ENCODE measurements at places on chromosomes 13 and 19.
A peak's percentile ranks its signal among the peaks of the same experiment; 100 is the strongest.

DNA sequence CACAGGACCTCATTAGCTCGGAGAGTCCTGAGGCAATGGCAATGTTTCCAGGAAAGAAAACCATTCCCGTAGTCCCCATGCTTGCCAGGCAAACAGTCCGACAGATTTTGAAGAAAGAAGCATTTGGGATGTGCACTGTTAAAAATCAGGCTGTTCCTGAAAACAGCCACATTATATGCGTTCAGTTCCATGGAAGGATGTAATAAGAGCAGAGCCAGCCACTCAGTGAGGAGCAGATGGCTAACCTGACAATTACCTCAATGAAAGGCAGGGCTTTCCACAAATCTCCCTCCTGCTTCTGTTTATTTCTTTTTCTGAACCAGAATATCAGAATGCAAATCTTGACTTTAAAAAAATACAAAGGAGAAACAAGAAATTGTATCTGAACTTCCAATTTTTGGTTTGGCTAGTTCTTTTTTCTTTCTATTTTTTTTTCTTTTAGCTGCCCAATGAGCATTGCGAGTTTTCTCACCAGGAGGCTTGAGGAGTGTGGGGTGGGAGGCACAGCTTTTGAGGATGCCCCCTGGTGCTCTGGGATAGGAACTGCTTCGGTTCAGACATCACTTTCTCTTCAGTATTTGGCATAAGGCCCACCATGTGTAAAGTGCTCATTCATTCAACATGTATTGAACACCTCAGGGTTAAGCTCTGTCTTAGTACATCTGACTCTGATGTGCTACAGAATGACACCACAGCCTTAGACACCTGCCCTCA lies 124.2 kb downstream of the TBC1D4 start:
- no peak for DNase-seq

DNA sequence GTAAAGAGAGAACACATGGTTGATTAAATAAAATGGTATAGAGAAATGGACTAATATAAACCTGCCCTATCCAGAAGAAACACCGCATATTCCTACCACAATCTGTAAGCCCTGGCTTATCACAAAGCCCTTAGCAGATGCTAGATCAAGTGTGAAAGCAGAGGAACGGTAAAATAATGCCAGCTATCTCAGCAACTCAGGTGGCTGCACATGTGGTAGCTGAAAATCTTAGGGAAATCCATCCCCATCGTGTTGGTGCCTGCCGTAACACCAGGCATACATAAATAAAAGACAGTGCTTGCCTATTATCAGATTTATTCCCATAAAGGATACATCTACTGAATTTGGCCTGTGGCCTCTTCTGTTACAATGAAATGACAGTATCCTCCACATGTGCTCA lies 304.1 kb upstream of the MAB21L1 start:
- DNase-seq, result no peak

- no peak for DNase-seq
These were observed 65.1 kb downstream of the SIAH3 start for GRCh38 chr13:45786293-45786920.

DNA sequence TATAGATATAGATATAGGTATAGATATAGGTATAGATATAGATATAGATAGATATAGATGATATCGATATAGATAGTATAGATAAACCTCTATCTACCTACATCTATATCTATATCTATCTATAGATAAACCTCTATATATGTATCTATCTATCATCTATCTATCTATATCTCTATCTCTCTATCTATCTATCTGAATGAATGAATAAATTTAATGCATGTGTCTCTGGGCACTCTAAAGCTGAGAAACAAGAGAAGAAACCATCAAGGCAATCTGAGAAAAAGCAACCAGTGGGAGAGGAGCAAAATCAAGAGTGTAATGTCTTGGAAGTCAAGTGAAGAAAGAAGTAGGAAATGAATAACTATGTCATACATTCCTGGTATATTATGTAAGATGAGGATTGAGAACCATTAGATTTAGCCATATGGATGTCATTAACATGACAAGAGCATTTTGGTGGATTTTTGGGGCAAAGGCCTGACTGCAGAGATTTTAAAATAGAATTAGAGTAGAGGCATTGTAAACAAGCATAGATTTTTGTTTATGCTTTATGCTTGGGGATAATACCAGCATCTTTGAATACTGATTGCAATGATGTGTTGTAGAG lies 1262.7 kb upstream of the MIR17HG start:
- DNase-seq, result no peak

- DNase-seq, result no peak
These were observed 25.5 kb downstream of the SACS start for GRCh38 chr13:23408026-23408425.

- DNase-seq, result no peak
These were observed 468 bp downstream of the STX10 start for GRCh38 chr19:13149628-13150186.

GRCh38 chr19:47411101-47411500 lies 8.2 kb downstream of the MEIS3 start:
- DNase-seq, result no peak

GRCh38 chr19:31461814-31462539 lies 112.7 kb upstream of the TSHZ3 start:
- DNase-seq, result no peak

DNA sequence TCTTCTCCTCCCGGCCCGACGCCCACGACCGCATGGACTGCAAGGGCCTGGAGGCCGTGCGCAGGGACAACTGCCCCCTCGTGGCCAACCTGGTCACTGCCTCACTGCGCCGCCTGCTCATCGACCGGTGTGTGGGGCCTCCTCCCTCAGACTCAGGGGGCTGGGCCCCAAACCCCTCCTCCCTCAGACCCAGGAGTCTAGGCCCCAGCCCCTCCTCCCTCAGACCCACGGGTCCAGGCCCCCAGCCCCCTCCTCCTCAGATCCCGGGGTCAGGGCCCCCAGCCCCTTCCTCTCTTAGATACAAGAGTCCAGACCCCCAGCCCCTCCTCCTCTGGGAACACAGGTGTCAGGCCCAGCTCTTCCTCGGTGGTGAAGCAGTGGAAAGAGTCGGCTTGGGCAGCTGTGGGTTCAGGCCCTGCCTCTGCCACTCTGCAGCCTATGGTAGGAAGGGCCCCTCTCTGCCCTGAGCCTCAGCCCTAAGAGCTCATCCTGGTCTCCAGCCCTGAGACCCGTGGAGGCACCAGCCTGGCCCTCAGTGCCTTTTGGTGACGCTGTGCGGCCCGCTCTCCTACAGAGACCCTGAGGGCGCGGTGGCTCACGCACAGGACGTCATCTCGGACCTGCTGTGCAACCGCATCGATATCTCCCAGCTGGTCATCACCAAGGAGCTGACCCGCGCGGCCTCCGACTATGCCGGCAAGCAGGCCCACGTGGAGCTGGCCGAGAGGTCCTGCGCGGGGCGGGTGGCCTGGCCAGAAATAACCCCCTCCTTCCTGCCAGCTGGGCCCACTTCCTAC lies 3.7 kb upstream of the SPIB start:
- DNase-seq, result peak; percentile 50

DNA sequence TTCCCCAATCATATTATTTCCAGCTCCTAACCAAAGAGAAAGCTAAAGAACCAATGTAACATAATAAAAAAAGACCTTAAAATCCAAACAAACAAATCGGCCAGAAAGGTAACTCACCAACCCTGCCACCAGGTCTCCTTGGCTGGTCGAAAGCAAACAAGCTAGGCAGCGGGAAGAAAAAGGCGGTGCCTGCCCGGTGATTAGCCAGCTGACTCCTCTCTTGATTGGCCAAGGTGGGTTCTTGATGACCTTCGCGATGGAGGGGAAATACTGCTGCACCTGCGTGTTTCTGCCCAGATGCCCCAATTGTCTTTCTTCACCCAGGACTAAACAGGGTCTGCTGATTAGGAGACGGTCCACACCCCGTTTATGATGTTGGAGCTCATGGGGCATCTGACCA lies at the start of gene NLRP11:
TSS of gene NLRP11 (minus strand) at position 154 of the 400 bp plus-strand sequence. CDS start 13,825 bp downstream, outside the sequence.
- DNase-seq, result no peak

DNA sequence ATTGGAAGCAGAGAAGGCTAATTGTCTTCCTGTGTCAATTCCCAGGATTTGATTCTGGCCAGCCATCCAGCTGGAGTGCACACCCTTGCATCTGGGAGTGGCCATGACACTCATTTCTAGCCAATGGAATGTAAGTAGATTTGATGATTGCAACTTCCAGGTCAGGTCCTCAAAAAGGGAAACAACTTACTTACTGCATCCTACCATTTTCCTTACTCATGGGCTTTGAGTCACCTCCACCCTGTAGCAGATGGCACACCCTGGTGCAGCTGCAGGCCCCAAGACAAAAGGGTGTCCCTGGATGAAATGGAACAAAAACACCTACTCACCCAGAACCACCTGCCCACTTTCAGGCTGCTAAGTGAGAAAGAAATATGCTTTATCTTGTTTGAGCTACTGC lies 27.3 kb upstream of the MPHOSPH8 start:
- DNase-seq, result no peak

GRCh38 chr13:42393573-42394360 lies 121.8 kb downstream of the AKAP11 start:
- DNase-seq, result no peak

- peak; percentile 89 for DNase-seq
These were observed 307 bp downstream of the JOSD2 start for GRCh38 chr19:50510700-50511068.

DNA sequence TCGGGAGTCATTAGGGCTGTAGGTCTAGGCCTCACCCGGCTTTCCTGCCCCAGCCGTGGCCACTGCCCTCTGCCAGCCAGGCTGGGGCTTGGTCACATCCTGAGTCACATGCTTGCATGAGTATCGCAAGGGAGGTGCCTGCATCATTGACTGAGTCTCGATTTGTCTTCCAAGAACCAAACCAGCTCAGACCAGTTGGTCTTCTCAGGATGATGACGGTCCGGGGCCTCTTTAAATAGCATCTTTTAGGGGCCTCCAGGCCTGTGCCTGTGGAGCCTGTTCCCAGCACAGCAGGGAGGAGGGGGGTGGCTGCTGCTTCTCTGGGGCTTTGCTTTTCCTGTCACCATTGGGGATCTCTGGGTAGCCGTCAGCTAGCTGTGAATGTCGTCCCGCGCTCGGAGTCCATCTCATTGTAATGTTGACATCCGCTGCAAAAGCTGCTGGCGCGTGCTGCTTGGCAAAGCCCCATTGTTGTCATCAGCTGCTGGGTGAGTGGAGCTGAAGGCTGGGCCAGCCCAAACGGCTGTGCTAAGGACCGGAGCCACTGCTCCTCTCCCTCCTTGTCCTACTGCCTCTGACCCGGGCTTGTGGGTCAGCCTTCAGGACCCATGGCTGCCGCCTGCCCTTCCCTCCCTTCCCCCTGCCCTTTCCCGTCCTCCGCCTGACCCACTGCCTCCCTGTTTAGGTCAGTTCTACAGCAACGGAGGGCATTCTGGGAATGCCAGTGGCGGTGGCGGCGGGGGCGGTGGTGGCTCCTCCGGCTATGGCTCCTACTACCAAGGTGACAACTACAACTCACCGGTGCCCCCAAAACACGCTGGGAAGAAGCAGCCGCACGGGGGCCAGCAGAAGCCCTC lies 14.3 kb upstream of the QTRT1 start:
- peak; percentile 62 for DNase-seq

GRCh38 chr19:18710186-18710585 lies 26.7 kb downstream of the CRTC1 start:
- no peak for DNase-seq

- peak; percentile 37 for DNase-seq
These were observed 2.1 kb upstream of the SLC27A5 start for GRCh38 chr19:58513694-58514563.

DNA sequence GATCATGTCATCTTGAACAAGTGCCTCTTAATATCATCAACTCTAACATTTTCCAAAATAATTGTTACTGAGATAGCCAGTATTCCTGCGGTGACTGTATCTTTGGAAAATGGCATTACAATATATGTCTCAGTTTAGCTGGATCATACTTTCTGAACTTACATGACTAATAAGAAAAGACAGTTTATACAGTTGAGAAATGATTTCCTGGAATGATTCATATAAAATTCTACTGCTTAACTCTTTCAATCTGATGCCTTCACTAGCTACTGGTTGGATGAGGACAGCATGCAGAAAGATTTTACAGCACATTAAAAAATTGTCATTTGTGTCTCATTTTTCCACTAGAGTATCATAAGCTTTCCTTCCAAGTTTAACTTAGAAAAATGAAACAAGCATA lies 302.1 kb downstream of the PCDH17 start:
- DNase-seq, result no peak

- DNase-seq, result no peak
These were observed 680 bp downstream of the LIG4 start for GRCh38 chr13:108214441-108215271.

GRCh38 chr19:48718711-48719231 lies 754 bp downstream of the MAMSTR start:
- DNase-seq, result no peak

GRCh38 chr19:35045667-35046300 lies 4.3 kb downstream of the HPN start:
- DNase-seq, result peak; percentile 28

DNA sequence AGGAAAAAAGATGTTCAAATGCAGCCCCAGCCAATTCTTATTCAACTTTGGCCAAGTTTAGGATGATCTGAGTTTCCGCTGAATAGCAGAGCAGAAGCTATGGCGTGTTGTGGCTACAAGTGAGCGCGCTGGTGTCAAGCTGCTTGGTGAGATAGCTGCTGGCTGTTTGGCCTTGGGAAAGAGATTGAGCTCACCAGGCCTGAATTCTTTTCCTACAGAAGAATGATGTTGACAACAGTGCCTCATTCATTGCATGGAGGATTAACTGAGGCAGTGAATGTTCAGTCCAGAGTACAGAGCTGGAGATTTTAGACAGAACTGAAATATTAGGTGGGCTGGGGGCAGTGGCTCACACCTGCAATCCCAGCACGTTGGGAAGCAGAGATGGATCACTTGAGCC lies 31.5 kb upstream of the MAP3K10 start:
- DNase-seq, result no peak

- DNase-seq, result no peak
These were observed 7.1 kb downstream of the DGKH start for GRCh38 chr13:42055500-42056085.

GRCh38 chr19:7879111-7879807 lies 5.1 kb upstream of the PRR36 start:
- no peak for DNase-seq

GRCh38 chr19:28196101-28196500 lies 1016.9 kb downstream of the UQCRFS1 start:
- DNase-seq, result no peak

- no peak for DNase-seq
These were observed 8.1 kb downstream of the ZNF749 start for GRCh38 chr19:57443121-57443696.

GRCh38 chr13:113170511-113170910 lies 12.1 kb downstream of the PROZ start:
- no peak for DNase-seq

GRCh38 chr13:58597552-58597951 lies 966.0 kb downstream of the PCDH17 start:
- no peak for DNase-seq

DNA sequence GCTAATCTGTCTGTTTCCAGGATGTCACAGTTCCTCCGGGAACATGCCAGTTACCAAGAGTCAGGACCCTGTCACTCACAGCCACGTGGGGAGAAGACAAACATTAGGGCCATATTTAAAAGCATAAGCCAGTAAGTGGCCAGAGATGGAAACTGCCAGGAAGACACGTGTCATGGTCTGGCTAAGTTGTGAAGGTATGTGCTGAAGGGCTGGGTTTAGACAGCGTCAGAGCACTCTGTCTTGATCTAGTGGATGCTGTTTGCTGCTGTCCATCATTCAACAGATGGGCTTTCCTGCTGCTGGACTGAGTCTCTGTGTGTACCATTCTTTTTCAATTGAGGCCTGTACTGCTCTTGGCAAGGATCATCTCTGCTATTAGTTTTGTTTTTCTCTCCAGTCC lies 128.6 kb downstream of the HS6ST3 start:
- DNase-seq, result no peak

- no peak for DNase-seq
These were observed 65.2 kb upstream of the TNFRSF19 start for GRCh38 chr13:23505007-23505406.

- no peak for DNase-seq
These were observed 13.6 kb upstream of the GPI start for GRCh38 chr19:34351382-34351826.

All from amygdala (tissue), 56 donors.